ENCODE measurements at places on chromosomes 7 and 10.

DNA sequence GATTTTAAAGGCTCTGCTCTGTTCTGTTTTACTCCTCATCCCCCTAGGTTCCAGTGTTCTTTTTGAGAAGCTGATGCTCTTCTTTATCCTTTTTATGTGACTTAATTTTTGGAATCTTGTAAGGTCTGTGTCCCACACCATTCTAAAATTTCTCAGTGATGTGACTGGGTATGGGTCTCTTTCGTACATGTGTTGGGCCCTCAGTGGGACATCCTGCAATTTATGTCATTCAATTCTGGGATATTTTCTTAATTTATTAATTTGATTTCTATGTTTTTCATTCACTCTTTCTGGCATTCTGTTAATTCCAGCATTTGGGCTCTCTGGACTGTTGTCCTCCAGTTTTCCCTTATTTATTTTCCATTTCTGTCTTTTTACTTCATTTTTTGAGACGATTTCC lies 19.4 kb downstream of the CCDC126 start:
- no peak for DNase-seq

DNA sequence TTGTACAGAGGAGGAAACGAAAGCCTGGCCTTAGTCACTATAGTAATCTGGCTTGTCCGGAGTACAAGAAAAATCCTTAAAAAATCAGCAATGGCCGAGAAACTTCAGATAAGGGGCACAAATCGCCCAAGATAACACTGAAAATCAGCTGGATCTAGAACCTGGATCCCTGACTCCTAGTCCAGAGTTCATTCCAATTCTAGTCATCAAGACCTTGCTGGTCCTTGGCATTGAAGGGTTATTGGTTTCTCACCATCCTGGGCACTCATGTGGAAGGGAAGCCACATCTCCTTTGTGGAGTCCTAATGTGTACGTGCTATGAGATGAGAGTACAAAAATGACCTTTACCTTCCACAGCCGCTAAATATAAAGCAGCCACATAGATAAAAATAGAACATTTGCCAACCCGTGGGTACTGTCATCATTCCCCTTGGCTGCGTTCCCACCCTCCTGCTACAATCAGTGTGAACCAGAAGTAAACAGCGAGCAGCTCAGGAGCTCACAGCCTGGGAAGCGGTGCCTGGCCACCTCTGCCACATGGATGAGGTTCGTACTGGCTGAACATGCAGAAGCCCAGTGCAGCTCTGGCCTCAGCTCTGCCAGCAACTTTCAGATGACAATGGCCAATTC lies 116.0 kb upstream of the PDLIM1 start:
- DNase-seq, result no peak

DNA sequence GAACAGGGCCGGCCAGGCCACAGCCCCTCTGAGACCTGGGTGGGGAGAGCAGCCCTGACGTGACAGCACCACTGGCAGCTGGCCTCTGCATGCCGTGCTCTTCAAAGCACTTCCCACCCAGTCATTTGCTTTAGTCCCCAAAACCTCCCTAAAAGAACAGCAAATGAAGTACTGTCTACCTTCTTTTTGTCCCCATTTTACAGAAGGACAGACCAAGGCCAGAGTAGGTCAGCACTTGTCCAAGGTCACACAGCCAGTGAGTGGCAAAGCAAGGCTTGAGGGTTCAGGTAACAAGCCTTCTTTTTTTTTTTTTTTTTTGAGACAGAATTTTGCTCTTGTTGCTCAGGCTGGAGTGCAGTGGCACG lies 15.1 kb downstream of the ATP6V1F start:
- DNase-seq, result no peak

DNA sequence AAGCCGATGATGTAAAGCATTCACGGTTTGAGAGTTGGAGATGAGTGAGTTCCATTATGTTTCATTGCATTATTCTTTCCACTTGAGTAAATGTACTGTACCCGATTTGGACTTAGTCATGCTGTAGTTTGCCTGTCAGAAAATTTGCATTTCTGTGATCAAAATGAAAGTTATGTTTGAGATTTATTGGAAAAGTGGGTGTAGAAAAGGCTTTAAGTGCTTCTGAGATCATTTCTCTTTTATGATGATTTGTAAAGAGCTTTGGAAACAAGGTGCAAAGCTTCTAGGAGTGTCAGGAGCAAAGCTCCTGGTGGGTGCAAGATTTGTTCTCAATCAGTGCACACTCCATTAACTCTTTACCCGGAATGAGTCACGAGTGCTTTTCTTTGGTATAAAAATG lies 204.1 kb upstream of the POM121L12 start:
- no peak for DNase-seq

DNA sequence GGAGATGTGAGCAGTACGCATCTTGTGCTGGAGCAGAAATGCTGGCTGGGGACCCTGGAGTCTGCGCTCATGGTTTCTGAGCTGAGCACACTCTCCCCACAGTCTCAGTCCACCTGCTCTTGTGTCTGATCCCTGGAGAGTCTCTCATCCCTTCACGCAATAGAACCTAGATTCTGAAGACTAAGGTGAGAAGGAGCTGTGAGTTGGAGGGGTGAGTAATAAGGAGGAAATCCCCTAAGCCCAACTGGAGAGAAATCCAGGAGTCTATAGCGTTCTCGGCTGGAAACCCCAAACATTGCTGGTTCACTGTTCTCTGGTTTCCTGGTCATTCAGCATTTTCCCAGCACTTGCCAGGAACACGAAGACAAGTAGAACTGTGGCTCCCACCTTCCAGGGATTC lies 68.3 kb upstream of the SMNDC1 start:
- no peak for DNase-seq

- DNase-seq, result no peak
Observed at GRCh38 chr10:58438340-58438871, 53.2 kb downstream of the TFAM start.

GRCh38 chr7:27186668-27187474 lies 1.8 kb upstream of the HOXA11 start:
- DNase-seq, result no peak
